ENCODE measurements at places on chromosomes 7 and 10.

DNA sequence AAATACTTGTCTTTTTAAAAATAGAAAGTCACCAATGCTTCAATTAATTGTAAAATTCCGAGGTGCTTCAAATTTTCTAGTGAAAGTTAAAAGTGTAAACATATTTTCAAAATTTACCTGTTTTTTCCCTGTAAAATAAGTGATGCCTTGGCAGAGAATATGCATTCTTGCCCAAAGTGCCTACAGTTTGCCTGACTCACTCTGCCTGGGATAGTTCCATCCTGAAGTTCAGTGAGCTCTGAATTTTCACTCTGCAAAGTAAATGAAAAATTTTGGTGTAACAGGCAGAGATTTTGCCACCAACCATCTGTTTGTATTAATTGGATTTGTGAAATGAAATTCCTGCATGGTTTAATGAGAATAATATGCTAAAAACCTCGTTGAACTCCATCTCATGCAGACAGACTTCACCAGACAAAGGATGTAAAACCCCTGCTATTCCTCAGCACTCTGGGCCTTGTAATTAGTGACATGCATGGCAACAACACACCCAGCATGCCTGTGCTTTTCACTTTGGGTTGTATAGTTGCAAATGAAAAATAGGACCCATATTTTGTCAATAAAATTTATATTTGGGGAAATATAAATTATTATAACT, 117.4 kb upstream of the GNAI1 start:
- peak; percentile 8 for DNase-seq

- no peak for DNase-seq
These were observed 380.7 kb upstream of the SHH start for GRCh38 chr7:156192921-156193320.

DNA sequence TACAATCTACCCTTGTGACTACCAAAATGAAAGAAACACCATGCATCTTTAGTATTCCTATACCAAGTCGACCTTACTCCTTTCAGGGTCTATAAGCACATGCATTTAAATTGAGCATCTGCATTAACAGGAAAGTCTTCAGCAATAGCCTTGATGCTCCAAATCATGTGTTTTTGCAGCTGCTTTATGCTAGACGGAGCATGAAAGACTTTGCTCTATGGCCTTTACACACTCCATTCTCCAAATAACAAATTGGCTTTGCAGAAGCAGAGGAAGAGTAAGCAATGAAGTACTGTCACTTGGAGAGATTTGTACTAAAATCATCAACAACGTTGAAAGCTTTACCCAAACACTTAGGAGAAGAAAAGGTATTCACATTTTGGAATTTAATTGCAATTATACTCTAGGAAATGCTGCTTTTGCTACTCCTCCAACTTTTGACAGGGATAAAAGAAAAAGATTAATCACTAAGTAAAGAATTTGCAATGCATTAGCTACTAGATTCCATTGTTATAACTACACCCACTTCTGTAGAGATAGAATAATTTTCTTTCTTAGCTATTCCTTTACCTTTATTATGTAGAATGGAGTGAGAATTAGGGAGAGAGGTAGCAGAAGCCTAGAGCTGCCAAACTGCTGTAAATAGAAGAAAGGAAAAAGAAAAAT, 131.8 kb downstream of the SEMA3E start:
- DNase-seq, result no peak

DNA sequence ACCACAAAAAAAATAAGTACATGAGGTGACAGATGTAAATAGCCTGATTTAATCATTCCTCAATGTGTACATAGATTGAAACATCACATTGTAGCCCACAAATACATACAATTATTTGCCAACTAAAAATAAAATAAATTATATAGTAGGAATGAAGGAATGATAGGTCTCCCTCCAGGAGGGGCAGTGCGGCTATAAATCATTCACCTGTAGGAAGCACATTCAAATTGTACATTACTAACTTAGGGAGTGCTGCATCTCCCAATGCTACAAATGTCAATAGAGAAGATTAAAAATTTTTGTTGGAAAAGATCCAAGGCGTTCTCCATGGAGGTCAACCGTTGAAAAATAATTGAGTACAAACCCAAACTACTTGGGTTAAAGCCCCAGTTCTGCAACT, 4.2 kb downstream of the KBTBD2 start:
- no peak for DNase-seq

- DNase-seq, result no peak
These were observed at the start of gene LLCFC1 for GRCh38 chr7:142939226-142939910. LLCFC1 (plus strand) TSS chr7:142939484; CDS start chr7:142939622, 138 bp downstream.

GRCh38 chr7:157468221-157469111, 131.7 kb downstream of the DNAJB6 start:
- no peak for DNase-seq
